ENCODE measurements at places on chromosomes 7 and 10.

- no peak for DNase-seq
These were observed 7.1 kb downstream of the HEPACAM2 start for GRCh38 chr7:93218997-93219827.

DNA sequence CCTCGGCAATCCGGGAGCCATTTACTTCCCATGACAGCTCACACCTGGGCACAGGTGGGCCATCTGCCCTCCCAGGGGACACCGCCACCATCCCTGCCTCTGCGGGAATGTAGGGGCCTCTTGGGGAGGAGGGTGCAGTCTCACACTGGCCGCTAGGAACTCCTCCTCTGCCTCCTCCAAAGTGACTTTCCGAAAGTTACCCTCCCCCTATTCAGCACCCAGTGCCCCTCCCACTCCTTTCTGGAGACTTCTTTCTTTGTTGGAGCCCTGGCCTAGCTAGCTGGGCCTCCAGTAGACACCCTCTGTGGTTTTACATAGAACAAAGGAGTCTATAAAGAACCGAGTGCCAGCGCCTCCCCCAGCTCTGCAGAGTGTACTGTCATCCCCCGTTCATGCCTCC, 45.8 kb upstream of the MNX1 start:
- no peak for DNase-seq

DNA sequence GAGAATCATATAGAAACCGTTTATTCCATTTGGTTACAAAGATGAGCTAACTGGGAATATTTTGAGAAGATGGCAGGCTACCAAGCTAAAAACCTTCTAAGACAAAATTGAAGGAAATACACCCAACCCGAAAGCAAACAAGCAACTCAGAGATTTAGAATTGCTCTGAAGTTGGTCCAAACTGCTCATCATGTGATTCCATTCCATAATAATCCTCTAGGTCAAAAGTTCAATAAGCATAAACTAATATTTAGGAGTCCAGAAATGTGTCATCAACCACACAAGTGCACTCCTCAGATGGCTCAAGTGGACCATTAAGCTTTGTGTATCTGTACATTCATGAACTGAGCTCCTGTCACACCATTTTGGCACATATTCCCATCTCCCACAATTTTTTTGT, 28.7 kb downstream of the DGKI start:
- no peak for DNase-seq

DNA sequence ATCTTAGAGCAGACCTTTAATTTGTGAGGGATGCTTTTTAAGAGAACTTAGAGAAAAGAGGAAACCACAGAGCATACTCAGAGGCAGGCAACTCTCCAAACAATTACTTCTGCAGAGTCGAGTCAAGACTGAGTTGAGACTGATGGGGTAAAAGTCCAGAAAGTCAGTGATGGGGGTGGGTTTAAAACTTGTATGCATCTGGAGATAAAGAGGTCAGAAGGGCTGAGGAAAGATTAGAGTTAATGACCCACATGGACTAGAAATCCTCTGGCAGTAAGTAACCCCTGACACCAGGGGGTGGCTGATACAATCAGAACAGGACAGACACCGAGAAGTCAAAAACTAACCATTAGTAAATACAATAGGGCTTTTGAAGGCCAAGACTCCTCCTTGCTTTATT, 42.4 kb upstream of the SEPTIN7 start:
- DNase-seq, result peak; percentile 62

DNA sequence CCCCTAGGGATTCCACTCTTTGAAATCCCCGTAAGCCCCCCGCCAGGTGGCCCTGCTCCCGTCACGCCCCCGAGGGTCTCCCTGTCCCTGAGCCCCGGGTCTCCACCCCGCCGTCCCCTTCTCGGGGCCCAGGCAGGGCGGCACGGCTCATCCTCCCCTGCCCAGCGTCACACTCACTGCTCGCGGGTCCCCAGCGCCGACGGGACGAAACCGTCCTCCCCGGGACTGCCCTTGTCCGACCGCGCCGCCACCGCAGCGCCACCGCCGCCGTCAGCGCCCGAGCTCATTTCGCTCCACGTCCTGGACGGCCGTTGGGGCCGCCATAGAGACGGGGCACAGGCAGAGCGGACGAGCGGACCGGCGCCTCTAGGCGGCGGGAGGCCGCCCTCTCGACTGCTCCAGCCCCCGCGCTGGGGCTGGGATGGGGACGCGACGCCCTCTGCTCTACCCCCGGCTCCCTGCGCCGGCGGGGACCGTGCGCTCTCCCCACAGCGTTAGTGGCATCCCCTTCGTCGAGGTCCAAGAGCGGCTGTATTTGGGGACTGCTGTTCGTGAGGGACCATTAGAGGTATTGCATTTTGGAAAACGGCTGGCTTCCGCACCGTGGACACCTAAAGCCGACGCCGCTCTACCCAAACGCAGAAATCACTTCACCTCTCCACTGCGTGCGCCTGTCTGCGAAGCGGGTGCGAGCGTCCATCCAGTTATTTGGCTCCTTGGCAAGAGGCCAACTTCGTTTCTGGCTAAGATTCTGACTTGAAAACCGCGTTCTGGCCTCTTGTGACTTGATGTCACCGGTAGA, at the start of gene EEF1AKMT2:
EEF1AKMT2 (minus strand) TSS at position 341 of the 802 bp plus-strand sequence; CDS start at position 287, 54 bp downstream.
- peak; percentile 93 for DNase-seq

DNA sequence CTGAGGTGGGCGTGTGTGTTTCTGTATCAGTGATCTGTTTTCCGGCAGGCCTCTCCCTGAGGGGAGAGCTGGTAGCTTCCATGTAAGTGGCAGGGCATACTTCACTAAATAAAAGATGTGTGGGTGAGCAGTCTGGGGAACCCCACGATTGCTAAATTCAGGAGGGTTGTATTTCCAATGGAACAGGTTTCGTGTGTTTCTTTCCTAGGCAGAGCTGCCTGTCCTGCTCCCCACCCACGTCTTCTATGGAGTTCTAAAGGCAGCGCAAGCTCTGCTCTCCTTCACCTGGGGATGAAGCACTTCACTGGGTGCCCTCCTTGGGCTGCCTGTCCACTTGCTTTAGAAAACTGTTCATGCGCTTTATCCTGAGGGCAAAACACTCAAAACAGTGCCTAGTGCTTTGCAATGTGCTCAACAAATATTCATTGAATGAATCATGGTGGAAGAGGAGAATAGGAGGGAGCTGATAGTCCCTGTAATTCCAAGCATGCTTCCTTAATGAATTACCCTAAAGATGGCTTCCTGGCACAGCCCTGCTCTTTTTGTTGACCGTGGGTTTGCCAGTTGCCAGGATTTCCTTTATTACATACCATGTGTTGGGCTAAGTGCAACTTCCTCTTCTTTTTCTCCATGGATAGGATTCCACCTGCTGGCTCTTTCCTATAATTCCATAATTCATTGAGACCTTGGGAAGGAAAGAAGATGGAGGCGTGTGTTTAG, 50.6 kb upstream of the SRPK2 start:
- no peak for DNase-seq

GRCh38 chr7:26865094-26865388, 651 bp upstream of the SKAP2 start:
- DNase-seq, result no peak

DNA sequence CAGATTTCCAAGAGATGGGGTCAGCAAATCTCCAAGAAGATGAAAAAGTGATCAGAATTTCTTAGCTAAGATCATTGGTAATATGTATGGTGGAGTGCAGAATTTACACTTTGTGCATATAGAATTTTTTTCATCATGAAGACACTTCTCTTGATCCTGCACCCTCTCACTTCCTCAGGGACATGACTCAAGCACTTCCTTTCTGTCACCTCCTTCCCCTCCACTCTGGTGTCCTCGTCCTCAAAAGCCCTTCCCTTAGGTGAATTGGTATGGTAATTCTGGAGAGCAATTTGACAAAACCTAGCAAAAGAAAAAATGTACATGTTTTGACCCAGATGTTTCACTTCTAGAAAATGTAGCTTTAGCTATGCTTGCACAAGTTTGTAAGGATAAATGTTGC, 18.1 kb downstream of the CALN1 start:
- no peak for DNase-seq

DNA sequence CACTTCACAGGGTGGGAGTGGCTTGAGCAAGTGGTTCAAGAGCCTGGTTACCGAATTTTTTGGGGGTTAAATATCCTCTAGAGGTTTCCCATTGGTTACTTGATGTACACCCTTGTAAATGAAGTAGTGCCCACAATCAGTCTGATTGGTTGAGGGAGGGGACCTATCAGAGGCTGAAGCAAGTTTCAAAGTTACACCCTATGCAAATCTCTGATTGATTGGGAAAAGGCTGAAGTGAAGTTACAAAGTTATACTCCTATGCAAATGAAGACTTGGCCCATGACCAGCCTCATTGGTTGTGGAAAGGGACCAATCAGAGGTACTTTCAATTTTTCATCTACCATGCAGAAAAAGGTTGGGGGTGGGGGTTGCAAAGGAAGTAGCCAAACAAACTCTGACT, 34.7 kb downstream of the UBE2D4 start:
- no peak for DNase-seq

- DNase-seq, result no peak
These were observed 31.3 kb downstream of the FZD1 start for GRCh38 chr7:91295576-91295975.

GRCh38 chr7:98359395-98359794, 41.5 kb downstream of the BAIAP2L1 start:
- no peak for DNase-seq

- DNase-seq, result no peak
These were observed 670 bp downstream of the TPK1 start for GRCh38 chr7:144835155-144835611.

GRCh38 chr7:134446923-134447322, 12.0 kb downstream of the AKR1B1 start:
- no peak for DNase-seq

DNA sequence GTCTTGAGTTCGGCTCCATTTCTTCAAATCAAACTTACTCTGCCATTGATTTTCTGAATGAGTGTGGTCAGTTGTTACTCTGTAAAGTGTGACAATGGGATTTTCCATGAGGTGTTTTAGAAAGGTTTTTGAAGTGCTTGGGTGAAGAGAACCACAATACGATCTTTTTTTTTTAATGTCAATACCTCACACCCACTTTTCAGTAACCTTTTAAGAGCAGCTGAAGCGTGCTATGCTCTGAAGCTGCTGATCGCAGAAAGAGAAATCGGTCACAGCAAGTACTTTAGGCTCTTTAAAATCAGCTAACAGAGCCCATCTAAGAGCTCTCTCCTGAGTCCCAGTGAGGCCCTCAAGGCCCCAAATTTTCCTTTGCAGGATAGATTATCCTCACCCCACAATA, 34.4 kb upstream of the YAE1 start:
- DNase-seq, result no peak

DNA sequence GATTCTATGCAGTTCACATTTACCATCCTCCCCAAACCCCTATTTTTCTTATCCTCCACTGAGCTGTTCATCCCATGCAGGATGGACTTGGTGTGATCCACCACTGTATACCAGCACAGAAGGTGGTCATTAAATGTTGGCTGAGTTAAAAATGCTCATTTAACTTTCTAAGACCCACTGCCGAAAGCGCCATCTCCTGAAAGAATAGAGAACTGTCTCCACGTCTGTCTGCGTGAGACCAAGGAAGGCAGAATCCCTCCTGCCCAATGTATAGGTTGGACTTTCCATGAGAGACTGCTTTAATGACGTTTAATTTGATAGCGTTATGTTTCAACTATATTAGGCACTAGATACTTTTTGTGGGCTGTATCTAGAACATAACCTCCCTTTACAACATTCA, 124.3 kb downstream of the GPAM start:
- DNase-seq, result no peak

DNA sequence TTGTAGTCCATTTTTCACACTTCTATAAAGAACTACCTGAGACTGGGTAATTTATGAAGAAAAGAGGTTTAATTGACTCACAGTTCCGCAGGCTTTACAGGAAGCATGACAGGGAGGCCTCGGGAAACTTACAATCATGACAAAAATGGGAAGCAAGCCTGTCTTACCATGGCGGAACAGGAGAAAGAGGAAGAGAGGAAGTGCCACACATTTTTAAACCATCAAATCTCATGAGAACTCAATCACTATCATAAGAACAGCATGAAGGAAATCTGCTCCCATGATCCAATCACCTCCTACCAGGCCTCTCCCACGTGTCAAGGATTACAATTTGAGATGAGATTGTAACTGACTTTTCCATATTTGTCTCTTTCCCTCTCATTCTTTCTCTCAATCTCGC, 9.3 kb upstream of the PNPLA8 start:
- DNase-seq, result no peak

- DNase-seq, result no peak
These were observed 15.5 kb downstream of the TM9SF3 start for GRCh38 chr10:96570983-96571964.

- no peak for DNase-seq
These were observed 528.8 kb upstream of the PCDH15 start for GRCh38 chr10:55329796-55330195.

GRCh38 chr7:155265961-155266360, 31.7 kb upstream of the INSIG1 start:
- no peak for DNase-seq

GRCh38 chr7:39240864-39241263, 263.2 kb downstream of the POU6F2 start:
- DNase-seq, result no peak

DNA sequence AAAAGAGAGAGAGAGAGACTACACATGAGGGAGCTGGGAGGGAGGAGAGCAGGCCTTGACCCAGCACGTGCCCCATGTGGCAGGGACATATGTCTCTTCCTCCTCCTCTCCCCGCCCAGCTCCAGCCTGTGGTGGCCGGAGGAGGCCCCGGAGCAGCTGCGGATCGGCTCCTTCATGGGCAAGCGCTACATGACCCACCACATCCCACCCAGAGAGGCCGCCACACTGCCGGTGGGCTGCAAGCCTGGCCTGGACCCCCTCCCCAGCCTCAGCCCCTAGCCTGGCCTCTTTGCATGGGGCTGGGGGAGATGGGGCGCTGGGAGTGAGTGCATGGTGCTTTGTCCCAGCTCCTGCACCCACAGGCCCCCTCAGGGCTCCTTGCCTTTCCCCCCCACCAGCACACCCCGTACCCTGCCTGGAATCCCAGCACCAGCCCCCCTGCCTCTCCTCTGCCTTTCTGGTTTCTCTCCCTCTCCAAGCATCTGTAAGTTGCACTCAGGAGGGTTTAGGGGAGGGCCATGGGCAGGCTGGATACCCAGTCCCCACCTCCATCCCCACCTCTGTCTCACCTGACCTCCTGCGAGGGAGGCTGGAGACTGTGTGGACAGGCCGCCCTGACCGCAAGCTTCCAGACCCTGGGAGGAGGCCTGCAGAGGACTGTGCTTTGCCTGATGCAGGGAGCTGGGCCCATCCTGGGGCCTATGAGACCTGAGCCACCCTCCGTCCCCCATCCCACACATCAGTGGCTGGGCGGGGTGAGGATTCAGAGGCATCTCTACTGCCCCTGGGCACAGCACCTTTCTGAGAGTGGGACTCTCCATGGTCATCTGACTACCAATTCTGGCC, 4.8 kb downstream of the UPK3B start:
- DNase-seq, result peak; percentile 34

DNA sequence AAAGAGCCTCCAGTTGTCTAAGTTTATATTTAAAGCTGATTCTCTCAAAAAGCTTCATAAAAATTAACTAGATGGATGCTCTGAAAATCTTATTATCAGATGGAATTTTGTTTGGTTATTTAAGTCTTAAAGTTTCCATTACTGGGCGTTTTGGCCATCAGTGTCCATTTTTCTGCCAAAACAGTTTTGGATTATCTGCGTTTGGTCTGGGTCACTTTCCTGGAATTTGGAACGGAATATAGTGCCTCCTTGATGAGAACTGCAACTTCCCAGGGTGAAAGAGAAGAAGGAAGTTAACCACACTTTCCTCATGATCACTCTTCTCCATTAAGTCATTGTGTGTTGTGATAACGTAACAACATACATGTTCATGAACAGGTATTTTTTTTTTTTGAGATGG, 764.9 kb upstream of the AUTS2 start:
- no peak for DNase-seq

Measured in ecto neural progenitor cell (in vitro differentiated cells).